ENCODE measurements at places on chromosomes 4 and X. TPM values are rescaled to one million over a fixed set of nuclear protein-coding genes. Genes with fewer than 3 reads are reported as not detected.

DNA sequence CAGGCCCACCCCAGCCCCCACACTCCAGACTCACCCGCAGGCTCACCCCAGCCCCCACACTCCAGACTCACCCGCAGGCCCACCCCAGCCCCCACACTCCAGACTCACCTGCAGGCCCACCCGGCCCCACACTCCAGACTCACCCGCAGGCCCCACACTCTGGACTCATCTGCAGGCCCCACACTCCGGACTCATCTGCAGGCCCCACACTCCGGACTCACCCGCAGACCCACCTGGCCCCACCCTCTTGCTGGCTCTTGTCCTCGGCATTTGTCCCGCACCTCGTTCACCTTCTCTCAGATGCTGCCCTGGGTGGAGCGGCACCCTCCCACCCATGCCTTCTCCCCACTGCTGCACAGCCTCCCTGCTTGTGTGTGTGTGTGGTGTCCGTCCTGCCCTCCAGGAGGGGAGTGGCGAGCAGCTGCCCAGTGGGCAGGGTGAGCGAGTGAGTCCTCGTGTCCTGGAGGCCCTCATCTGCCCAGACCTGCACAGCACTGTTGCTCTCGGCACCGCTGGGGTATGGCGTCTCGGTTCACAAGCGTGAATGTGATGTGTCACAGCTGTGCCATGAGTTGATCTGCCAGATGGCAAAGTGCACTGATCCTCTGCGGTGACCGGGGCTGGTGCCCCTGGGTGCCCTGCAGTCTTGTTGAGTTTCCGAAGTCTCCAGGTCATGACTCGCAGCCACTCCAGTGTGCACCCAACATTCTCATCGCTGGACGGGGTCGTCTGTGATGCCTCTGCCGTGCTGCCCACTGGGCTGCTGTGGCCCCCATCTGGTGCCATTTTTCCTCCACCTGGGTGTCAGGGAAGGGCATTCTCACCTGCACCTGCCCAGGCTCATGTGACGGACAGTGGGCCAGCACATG, 27.7 kb downstream of the MAEA start:
- DNase-seq = no peak

- no peak for DNase-seq
Observed at GRCh38 chr4:77790146-77790545, 29.0 kb downstream of the CNOT6L start.

DNA sequence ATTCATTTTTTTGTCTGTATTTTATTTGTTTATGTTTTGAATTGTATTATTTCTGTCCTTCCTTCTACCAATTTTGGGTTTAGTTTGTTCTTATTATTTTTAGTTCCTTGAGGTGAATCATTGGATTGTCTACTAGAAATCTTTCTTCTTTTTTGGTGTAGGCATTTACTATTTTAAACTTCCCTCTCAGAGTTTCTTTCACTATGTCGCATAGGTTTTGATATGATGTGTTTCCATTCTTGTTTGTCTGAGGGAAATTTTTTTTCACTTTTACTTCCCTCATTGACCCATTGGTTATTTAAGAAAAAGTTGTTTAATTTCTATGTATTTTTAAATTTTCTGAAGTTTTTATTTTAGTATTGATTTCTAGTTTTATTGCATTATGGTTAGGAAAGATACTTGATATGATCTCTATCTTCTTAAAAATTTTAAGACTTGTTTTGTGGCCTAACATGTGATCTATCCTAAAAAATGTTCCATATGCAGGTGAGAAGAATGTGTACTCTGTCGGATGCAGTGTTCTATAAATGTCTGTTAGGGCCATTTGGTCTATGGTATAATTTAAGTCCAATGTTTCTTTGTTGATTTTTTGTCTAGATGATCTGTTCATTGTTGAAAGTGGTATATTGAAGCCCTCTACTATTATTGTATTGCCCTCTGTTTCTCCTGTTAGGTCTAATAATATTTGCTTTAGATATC, 68.8 kb downstream of the IL15 start:
- DNase-seq = no peak

DNA sequence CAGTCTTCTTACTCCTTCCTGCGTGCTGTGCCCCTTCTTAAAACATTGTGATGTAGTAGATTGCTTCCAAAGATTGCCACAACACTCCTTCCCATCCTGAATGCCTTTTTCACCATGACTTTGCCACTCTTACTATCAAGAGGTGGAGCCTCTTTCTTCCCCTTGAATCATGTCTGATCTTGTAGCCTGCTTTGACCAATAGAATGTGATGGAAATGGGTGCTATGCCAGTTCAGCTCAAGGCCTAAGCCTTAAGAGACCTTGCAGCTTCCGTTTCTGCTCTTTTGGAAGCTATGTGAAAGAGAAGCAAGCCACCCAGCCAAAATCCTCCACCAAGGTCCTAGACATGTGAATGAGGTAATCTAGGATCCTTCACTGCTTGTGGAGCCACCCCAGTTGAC, 31.6 kb upstream of the RP2 start:
- no peak for DNase-seq

DNA sequence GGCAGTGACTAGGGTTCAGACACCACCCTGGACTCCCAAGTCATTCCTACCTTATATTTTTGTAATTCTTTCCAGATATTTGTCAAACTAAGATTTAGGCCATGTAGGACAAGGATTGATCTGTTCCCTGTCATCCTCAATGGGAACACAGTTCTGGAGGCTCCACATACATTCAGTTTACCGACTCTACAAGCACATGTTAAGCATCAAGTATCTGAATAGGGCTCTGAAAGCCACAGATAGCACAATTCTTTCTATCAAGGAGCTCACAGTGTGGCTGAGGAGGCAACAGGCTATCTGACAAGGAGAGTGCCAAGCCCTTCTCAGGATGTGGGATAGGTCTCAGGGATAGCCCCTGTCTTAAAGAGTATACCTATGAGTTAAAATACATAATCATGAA, 37.0 kb upstream of the CXCL8 start:
- no peak for DNase-seq

The GSX2 gene
- total RNA-seq = not detected

GRCh38 chrX:11254417-11255109, 38.6 kb upstream of the AMELX start:
- no peak for DNase-seq

GRCh38 chr4:123017636-123018395, 95.4 kb upstream of the NUDT6 start:
- DNase-seq = peak; percentile 91

DNA sequence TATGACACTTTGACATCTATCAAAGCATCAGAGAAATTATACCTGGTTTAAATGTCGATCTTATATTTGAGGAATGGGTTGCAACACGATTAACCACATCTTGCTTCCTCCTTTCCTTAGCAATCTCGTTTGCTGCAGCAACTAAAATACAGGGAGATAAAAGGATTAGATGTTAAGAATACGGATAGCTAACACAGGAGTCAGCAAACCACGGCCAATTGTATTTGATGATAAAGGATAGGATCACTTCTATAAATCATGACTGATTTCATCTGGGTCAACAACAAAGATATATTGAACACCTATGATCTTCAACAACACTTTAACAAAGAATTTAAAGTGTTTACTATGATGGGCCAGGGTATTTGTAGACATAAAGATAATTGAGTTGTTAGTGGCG, 5.0 kb downstream of the MAP7D3 start:
- no peak for DNase-seq

DNA sequence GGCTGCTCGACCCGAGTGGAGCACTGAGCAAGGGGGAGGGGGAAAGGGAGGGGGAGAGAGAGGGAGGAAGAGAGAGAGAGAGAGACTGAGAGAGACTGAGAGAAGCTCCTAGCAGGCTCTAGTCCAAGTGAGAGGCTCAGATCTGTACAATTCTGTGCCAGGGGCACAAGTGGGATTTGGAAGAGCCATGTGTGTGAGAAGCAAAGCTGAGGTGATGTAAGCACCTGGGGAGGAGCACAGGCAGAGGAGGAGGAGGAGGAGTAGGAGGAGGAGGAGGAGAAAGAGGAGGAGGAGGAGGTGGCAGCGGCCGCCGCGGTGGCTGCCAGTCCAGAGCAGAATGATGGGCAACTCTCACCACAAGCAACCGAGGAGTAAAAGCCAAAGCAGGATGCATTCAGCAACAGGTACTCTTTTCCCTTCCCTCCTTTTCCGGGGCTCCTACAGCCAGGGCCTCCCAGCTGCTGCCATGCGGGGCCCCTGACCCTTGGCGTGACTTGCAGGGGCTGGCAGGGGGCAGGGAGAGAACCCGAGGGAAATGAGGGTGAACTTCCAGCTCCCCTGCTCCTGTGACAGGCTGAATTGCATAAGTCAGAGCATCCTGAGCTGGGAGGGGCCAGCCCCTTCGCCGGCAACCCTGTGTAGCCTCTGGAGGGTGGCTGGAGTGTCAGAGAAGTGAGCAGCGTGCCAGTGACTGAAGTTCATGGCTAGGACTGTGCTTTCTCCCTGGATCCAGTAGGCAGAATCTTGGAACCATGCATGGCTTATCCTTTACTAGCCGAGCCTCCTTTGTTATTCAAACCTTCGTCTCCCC, 62.2 kb downstream of the RTL5 start:
- no peak for DNase-seq

DNA sequence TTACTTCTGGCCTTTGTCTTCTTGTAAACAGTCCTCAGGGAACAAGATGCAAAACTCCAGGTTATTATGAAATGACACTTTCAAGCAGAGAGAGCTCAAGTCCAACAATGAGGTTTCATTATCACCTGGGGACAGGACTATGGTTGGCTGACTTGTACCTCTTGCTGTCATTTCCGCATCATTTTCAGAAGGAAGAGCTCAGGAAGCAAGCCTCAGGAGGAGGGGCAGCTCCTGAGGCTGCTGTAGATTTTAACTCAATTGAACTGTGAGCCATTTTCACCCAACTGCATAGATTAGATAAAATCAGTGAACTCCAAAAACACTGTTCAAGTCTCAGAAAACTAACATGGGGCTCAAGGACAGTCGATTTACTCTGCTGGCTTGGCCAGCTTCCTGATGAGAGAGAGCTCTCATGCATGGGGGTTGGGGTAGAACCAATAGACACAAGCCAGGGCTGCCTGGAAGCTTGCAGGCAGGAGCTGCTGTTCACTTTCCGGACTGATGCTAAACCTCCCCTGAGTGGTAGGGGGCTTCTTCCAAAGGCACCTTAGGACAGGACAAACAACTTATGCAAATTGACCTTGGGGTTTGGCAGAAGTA, 23.6 kb downstream of the TMEM255A start:
- DNase-seq = no peak

DNA sequence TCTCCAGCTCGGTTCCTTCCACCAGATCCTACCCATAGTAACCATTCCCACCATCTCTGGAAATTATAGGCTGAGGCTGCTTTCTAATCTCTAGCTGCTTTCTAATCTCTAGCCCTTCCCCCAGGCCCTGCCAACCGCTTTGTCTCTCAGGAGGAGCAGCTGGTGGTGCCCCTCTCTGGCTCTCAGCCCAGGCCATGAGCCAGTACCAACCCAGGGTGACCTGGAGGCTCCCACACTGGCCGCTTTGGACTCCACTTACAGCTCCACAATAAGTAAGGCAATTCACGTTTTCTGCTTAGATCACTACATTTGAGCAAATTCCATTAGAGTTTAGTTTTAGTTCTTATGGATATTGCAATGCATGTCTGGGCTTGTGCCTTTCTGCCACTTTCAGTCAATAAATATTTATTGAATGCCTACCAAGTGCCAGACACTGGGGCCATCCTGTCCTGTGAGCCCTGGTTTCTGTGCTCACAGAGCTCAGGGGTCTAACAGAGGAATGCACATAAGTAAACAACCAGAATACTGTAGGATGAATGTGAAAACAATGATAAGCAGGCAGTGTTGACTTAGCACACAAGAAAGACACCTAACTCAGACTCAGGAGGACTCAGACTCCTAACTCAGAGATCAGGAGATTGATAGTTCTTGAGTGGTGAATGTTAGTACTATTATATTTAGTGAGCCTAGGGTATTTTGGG, 38.9 kb downstream of the SMC1A start:
- no peak for DNase-seq

DNA sequence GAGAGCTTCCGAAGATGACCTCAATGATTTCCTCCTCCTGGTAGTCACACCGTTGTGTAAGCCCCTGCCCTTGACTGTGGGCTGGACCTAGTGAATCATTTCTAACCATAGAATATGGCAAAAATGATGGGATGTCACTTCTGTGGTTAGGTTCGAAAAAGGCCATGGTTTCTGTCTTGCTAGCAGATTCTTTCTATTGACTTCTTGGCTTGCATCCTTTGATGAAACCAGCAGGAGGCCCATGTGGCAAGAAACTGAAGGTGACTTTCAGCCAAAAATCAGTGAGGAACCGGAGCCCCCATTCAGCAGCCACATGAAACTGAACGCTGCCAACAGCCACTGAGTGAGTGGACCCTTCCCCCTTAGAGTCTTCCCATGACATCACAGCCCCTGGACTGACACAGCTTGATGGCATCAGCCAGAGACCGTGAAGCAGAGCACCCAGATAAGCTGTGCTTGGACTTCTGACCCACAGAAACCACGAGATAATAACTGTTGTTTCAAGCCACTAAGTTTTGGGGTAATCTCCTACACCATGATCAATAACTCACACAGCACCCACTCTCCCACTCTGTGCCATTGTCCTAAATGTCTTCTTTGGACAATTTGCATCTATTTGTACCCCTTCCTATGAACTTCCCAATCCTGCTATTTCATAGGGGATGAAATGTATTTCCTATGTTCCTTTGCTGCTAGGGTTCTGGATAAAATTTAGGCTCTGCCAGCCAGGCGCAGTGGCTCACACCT, 148.0 kb upstream of the STX18 start:
- no peak for DNase-seq

- DNase-seq = no peak
Observed at GRCh38 chrX:50805276-50805675, 8.7 kb downstream of the SHROOM4 start.

The TMPRSS11F gene
- not detected for total RNA-seq

The KIT gene
- 0.29 TPM for total RNA-seq

GRCh38 chr4:74471264-74471663, 26.3 kb downstream of the AREG start:
- no peak for DNase-seq

GRCh38 chr4:174214101-174214878, 69.2 kb downstream of the FBXO8 start:
- no peak for DNase-seq

GRCh38 chr4:173837517-173837916, 307.5 kb upstream of the HAND2 start:
- DNase-seq = no peak

DNA sequence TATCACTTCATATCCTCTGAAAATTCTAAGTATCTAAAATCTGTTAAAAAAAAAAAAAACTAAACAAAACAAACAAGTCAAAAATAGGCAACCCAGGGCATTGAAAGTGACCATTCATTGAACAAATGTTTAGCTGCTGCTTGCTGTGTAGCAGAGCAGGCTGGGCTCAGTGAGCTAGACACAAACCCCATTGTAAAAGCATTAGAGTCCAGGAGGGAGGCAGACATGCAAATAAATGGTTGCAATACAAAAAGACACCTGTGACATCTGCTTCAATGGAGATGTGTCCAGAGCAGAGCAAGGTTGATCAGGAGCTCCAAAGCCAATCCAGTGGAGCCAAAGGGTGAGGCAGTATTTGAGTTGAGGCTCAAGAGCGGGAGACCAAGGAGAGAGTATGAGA, 267.3 kb upstream of the GATB start:
- DNase-seq = no peak
